ENCODE measurements at places on chromosomes 16 and 17.

DNA sequence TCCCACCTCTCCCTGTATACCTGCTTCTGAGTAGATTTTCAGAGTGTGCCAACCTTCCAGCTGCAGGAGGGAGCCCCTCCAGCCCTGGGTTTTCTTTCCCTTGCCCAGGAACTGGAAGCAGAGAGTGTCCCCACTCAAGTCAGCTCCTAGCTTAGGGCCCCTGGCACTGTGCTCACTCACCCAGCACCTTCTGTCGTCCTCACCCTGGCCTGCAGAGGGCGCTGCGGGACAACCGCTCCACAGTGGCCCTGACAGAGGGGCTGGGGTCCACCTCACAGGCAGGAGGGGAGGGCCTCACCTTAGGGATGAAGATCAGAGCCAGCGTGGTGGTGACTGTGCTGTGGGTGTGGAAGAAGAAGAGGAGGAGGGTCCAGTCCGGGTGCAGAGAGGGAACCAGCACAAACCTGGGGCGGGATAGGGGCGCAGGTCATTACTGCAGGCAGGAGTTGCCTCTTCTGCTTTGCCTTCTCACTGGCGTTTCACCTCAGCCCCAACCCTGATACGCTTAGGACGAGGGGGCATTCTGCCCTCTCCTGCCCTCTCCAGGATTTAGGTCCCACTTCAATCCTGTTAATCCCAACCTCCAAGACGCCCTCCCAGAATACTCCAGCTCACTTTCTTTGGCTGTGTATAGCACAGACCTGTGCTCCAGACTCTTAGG, 10.0 kb downstream of the GPR179 start:
- DNase-seq: no peak

GRCh38 chr17:31248986-31249834, 47.8 kb downstream of the OMG start:
- DNase-seq: no peak

- DNase-seq: no peak
Measured at GRCh38 chr16:2971134-2971984, 2.2 kb downstream of the PAQR4 start.

- no peak for DNase-seq
Measured at GRCh38 chr16:60810250-60810649, 1226.0 kb downstream of the CDH8 start.

GRCh38 chr17:68878226-68878885, 76.8 kb downstream of the ABCA8 start:
- no peak for DNase-seq

- DNase-seq: no peak
Measured at GRCh38 chr17:12395733-12396354, 269.8 kb upstream of the MYOCD start.

GRCh38 chr17:44759916-44760243, 1.1 kb downstream of the ADAM11 start:
- DNase-seq: no peak

DNA sequence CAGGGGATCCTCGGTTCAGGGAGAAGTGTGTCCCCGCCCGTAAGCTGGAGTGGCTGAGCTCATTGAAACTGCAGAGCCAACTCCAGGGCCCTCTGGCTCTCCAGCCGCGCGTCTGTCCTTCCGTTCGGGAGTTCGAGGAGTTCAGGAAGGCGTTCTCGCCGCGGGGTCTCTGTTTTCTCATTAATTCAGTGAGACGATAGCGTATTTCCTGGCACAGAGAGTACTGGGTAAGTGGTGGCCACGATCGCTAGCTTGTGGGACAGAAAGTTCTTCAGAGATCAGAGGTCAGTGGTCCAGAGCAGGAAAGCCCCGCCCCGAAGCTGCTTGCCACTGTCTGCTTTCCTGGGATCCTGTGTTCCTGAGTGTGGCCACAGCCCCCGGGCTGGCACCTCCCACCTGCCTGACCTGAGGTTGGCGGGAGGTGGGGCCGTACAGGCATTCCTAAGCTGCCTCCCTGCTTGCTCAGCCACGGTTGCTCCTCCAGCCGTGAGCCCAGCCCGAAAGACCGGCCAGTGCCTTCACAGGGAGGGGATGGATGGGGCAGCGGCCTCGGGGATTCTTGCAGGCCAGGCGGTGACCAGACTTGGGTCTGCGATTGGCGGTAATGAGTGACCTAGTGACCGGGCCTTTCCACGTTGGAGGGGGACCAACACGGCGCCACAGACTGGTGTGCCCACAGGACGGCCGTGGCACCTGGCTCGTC, 8.9 kb downstream of the BAIAP2 start:
- peak; percentile 89 for DNase-seq

- no peak for DNase-seq
Measured at GRCh38 chr17:4547118-4547906, 7.9 kb downstream of the MYBBP1A start.

Measured in SW 1271 (cell line).